ENCODE measurements at places on chromosomes 16 and 17.
A peak's percentile ranks its signal among the peaks of the same experiment; 100 is the strongest.

DNA sequence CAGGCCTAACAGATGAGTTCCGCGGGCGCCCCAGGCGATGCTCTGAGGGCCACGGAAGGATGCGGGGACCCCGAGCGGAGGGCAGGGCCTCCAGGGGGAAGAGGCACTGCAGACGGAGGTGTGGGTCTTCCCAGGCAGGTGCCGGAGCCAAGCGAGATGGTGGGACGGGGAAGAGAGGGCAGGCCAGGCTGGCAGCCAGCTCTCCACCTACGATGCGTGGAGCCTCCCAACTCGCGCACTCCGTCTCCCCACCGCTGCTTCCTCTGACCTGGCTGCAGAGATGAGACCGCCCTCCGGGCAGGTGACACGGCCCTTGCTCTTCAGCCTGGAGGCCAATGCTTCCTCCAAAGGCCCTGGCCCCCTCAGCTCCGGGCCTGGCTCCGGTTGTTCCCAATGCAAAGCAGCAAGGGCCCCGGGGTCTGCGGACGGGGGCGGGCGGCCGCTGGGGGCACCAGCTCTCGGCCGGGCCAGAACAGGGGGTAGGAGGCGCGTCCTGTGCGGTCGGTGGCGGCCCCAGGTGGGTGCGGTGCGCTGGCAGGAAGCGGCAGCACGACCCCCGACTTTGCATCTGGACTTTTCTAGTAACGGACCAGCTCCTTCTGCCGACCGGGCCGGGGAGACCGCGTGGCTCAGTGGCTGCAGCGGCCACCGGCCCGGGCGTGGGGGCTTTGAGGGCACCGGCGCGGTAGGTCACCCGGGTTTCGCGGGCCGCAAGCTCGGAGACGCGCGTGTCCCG, 1.5 kb upstream of the SOX8 start:
- DNase-seq, result no peak

GRCh38 chr16:49738832-49739231, 117.1 kb downstream of the ZNF423 start:
- DNase-seq, result no peak

DNA sequence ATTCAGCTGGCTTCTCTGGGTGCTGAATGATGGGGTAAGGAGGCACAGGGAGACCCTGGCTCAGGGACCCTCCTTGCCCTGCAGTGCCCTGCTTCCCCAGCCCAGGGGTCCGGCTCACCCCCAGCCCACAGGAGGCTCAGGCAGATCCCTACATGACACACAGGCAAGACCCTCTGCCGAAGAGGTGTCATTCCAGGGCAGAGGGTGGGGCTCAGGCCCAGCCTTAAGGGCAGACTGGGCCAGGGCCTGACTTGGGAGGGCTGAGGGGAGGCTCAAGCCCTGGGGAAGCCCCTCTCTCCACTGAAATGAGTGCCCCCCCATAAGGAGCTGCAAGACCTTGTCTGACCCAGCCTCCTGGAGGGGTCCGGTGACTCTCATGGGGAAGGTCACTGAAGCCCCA, 30.3 kb upstream of the KSR1 start:
- DNase-seq, result no peak

DNA sequence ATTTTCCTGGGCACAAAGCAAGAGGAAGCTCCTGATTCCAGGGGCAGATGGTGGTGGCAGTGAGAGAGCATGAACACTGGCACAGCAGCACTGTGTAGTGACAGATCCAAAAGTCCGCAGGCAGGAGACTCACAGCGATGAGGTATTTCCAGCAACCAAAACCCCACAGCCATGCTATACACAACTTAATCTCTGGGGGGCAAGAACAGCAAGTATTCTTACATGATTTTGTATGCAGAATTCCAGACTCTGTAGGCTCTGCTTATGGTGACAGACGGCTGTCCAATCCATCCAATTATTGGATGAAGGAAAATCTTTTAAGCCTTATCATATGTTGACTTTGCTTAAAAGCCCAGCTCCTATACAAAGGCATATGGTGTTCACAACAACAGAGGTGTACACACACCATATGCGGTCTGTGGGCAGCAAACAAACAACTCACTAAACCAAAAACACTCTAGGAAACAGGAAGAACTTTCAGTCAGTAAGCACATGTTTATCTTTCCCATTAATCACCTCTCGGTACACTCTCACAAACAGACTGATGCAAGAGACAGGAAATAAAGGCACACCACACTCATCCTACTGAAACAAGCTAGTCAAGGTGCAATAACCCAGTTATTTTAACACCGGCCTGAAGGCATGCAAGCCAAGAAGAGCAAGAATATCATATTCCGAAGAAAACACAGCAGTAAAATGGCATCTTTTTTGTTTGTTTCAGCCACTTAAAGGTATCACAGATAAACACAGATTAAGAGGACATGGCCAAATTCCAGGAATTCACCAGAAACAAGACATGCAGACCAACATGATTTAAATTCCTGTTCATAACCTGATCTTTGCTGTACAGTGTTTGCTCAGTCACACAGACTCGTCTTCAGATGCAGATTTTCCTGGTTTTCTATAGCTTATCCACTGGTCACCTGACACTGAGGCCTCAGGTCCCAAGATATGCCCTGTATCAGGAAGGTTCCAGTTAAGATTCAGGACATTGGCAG, 47.8 kb downstream of the ERN1 start:
- peak; percentile 4 for DNase-seq

- DNase-seq, result no peak
Observed at GRCh38 chr16:11389083-11389482, 43.8 kb downstream of the RMI2 start.

- no peak for DNase-seq
Observed at GRCh38 chr17:62678214-62678919, 50.9 kb downstream of the MRC2 start.

DNA sequence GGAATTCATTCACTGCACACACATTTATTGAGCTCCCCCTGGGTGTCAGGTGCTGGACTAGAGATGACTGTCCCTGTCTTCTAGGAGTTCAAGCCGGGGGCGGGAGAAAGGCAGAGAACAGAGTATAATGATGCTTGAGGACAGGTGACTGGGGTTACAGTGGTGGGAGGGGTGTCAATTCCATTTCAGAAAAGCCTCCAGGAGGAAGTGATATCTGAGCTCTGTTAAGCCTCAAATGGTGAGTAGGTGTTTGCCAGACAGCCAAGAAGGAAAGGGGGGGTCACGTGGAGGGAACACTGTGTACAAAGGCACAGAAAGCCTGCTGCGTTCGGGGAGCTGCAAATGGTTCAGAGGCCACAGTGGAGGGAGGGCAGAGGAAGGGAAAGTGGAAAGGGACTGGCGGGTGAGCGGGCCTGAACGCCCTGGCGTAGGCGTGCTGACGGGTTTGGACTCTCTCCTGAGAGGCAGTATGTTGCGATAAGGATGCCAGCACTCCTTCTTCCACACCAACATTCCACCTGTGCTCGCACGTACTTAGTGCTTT, 9.7 kb upstream of the NXPH3 start:
- DNase-seq, result no peak

DNA sequence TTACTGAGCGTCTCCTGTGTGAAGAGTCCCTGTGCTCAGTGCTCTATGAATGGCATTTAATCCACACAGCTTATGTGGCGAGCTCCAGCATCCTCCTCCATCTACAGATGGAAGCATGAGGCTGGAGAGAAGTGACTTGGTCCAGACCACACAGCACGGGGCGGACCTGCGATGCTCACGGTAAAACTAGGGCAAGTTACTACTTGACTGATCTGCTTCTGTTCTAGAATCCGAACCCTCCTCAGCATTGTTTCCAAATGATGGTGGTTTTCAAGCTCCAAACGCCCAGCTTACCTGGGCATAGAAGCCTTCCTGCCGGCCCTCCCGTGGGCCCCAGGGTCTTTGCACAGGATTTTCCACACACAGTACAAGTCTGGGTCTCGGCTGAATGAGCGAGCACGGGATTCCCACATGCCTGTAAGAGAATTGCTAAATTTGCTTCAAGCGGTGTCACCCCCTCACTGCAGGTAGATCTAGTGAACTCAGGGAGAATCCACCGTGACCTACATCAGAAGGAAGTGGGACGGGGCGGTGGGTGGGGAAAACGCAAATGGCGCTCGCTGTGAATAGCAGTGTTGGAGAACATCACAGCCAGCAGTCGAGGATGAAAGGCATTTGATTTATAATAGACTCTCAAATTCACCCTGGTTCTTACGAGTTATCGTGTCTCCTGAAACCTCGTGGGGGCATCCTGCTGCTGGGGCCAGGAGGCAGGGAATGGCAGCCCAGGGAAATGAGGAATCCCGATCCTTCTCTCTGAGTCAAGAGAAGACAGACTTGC, 101.1 kb downstream of the CMIP start:
- DNase-seq, result no peak

DNA sequence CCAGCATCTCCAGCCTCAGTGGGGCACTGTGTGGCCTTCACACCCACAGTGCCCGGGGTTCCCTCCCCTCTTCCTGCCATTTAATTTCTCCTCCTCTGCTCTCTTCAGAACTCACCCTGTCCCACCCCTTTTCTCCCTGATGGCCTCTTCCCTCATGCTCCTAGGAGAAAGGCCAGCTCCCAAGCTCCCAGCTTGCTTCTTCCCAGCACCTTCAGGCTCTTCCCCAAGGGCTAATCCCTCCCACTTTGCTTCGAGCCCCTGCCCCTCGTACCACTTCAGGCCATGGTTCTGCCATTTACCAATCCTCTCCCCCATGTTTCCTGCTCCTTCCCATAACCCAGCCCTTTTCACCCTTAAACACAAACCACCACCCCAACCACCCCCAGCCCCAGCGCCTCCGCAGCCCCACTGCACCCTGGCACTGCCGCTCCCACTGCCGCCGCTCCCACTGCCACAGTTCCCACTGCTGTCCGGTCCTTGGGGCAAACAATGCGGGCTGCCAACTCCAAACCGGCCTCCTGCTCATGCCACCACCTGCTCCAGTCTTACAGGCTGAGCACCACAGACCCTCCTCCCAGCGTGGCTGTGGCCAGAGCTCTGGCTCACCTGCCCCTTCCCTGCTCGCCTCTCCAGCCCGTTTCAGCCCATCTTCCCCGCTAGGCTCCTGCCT, 28.6 kb downstream of the ADAM11 start:
- DNase-seq, result no peak

GRCh38 chr16:50520451-50521245, 27.5 kb upstream of the NKD1 start:
- DNase-seq, result no peak

- DNase-seq, result no peak
Observed at GRCh38 chr17:29588017-29588561, 1.4 kb downstream of the GIT1 start.

- DNase-seq, result peak; percentile 14
Observed at GRCh38 chr16:10297341-10298006, 88.4 kb upstream of the ATF7IP2 start.

GRCh38 chr16:23504453-23505179, 5.7 kb downstream of the GGA2 start:
- no peak for DNase-seq

DNA sequence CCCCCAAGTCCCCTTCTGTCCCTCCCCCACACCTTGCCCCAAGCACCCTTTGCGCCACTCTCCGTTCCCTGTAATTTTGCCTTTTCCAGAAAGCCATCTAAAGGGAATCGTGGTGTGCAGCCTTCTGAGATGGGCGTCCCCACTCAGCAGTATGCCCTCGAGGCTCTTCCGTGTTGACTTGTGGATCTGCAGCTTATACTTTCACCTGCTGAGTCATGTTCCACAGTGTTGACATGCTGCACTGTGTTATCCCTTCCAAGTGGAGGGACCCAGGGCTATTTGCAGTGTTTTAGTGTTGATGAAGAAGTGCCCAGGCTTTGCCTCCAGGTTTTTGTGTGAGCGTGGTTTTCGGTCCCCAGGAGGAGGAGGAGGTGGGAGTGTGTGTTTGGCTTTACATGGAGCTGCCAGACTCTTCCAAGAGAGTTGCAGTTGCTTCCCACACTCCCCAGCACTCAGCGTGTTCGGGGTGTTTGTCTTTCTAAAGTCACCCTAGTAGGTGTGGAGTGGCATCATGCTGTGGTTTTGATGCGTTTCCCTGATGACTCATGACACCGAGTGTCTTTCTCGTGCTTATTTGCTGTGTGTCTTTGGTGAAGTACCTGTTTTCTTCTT, 32.1 kb upstream of the JPT2 start:
- no peak for DNase-seq

DNA sequence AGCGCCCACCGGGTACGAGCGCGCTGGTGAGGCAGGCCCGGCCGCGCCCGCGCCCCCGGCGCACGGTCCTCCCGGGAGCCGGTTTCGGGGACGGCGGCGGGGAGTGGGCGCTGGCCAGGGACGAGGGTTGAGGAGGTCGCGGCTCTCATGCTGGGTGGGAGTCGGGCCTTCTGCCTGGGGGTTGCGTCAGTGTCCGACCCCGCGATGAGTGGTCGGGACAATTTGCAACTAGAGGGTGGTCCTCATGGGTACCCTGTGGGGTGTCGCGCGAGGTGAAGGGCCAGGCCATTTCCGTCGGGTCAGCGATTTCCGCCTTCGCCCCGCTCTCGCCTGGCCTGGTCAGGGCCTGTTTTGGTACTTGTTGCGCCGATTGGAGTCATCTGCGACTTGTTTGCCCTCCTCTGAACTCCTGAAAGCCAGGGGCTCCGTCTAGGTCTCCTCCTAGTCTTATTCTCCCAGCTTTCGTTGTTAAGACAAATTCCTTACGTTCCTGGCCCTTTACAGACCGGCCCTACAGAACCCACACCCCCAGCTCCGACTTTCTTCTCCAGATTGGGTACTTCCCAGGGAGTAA, 14.9 kb downstream of the NAA60 start:
- DNase-seq, result peak; percentile 22

GRCh38 chr17:59490216-59490615, 75.2 kb upstream of the DHX40 start:
- no peak for DNase-seq

DNA sequence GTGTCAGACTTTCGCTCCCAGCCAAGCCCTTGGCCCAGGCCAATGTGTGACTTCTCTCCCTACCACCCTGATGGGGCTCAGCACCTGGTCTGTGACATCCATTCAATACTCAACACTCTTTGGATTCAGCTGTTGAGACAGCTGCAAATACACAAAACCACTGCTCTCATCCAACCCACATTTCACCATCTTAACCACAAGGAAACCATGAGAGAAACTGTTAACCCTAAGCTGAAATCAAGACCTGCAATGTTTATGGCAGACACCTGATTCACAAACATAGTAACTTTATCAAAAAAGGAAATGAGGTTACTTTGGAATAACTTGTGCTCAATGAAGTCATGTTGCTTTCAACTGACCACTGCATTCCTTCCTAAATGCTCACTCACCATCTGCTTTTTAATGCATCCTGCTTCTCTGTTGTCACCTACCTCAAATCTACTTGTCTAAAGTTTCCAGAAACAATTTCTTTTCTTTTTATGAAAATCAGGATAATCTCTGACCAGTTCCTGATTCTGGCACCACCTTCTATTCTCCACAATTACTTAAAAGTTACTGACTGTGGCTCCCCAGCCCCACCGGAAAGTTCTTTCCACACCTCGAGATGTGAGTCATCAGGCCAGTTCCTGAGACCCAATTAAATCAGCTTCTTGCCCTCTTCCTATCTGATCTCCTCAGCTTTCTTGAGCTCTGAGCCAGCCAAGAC, 88.2 kb downstream of the NOG start:
- DNase-seq, result no peak
